ENCODE measurements at places on chromosomes 2 and 18.

DNA sequence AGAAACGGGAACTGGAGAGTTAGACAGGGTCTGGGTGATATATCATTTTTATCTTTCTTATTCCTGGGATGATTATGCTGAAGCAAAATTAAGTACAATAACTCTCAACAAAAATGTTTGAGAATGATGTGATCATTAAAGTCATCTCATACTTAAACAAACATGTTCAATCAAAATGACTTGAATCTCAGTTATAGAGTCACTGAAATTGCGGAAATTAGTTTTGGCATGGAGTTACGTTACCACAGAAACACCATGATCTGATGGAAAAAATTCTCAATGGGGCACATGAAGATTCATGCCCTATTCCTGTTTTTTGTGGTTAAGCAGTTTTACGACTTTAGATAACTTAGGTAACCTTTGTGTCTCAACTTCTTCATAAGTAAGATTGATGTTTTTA lies 757.7 kb downstream of the EPHA4 start:
- no peak for DNase-seq

GRCh38 chr2:70725505-70725904 lies 42.5 kb downstream of the ADD2 start:
- no peak for DNase-seq

GRCh38 chr2:175282300-175282699 lies 100.8 kb upstream of the ATP5MC3 start:
- DNase-seq, result no peak

GRCh38 chr2:17136877-17137276 lies 381.4 kb downstream of the RAD51AP2 start:
- DNase-seq, result no peak

DNA sequence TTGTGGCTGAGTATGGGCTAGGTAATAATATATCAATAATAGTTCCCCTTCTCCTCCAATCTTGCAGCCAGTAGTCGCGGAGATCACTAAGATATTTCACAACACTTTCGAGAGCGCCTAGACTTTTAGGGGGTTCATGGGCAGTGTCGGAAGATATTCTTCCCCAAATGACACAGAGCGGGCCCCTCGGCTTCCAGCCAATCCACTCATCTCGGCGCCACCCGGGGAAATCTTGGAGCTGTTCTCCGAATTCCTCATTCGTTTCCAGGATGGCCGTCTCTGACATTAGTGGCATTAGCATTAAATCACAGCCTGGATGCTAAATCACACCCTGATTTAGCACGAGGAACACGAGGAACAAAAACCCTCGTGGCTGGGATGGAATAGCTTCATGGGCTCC lies 437.7 kb downstream of the ZNF516 start:
- no peak for DNase-seq

GRCh38 chr2:158960193-158960592 lies 8.2 kb upstream of the TANC1 start:
- DNase-seq, result no peak

- no peak for DNase-seq
Measured at GRCh38 chr2:177282181-177282641, 17.7 kb upstream of the NFE2L2 start.

DNA sequence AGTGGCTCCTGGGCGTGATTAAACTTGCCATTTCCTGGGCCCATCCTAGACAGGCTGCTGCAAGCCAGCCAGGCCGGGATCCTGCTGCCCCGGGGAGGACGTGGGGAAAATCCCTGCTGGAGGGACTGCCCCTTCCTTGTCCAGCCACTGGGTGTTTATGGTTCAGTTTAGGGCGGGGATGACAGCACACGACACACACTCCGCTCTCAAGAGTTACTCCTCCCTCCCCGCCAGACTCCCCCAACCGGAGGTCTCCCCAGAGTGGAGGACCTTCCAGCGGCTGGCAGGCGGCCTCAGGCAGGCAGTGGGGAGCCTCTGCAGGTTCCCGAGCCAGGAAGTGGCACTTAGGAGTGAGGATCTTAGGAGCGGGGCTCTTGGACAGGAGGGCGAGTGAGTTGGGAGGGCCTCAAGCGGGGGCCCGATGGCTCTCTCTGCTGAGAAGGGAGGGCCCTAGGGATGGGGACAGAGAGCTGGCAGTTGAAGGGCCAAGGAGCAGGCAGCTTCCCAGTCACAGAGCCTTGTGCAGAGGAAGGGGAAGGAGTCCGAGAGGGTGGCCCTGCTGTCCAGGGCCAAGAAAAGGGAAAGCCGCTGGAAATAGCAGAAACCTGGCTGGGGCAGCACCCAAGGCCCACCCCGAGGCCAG lies 5.7 kb upstream of the GPR35 start:
- no peak for DNase-seq

GRCh38 chr2:170361090-170361936 lies 183.4 kb downstream of the MYO3B start:
- DNase-seq, result peak; percentile 12

DNA sequence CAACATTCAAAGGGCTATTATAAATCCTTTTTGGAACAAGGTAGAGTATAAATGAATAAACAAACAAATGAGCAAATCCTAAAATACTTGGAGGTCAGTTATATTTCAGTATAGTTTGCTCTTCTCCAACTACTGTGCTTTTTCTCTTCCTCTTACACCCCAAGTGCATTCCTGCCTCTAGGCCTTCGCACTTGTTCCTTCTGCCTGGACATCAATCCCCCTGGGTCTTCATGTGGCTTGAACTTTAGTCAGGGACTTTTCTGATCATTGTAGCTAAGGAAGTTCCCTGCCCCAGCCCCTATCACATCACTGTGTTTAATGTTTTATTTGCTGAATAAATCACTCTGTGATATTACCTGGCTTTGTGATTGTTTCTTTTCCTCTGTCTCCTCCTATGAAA lies 418.2 kb upstream of the HNRNPA3 start:
- DNase-seq, result no peak

GRCh38 chr2:198054299-198054698 lies 249.9 kb downstream of the PLCL1 start:
- no peak for DNase-seq

GRCh38 chr2:7020468-7020867 lies 103.3 kb downstream of the RNF144A start:
- DNase-seq, result no peak

GRCh38 chr2:140136366-140136765 lies 1356.2 kb upstream of the NXPH2 start:
- DNase-seq, result no peak

GRCh38 chr2:25215948-25216679 lies 47.7 kb upstream of the POMC start:
- DNase-seq, result peak; percentile 63

- no peak for DNase-seq
Measured at GRCh38 chr18:48942554-48943261, 8.1 kb downstream of the SMAD7 start.

- DNase-seq, result no peak
Measured at GRCh38 chr2:172252154-172252553, 149.5 kb upstream of the DLX2 start.

DNA sequence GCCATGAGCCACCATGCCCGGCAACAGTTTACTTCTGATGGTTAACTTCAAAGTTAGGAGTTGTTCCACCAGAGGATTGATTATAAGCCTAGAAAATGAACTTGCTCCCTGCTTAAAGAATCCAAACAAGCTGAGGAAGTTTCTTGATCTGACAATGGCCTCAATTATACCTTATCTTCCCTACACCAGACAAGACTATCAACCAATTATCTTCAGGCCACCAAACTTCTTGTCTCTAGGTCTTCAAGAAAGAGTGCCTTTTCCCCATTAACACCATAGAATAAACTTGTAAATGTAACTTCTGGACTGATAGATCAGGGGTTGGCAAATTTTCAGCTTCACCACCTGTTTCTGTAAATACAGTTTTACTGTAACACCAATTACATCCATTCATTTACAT lies 15.0 kb downstream of the ZC3H8 start:
- DNase-seq, result no peak

- no peak for DNase-seq
Measured at GRCh38 chr2:29615183-29615582, 306.2 kb downstream of the ALK start.

DNA sequence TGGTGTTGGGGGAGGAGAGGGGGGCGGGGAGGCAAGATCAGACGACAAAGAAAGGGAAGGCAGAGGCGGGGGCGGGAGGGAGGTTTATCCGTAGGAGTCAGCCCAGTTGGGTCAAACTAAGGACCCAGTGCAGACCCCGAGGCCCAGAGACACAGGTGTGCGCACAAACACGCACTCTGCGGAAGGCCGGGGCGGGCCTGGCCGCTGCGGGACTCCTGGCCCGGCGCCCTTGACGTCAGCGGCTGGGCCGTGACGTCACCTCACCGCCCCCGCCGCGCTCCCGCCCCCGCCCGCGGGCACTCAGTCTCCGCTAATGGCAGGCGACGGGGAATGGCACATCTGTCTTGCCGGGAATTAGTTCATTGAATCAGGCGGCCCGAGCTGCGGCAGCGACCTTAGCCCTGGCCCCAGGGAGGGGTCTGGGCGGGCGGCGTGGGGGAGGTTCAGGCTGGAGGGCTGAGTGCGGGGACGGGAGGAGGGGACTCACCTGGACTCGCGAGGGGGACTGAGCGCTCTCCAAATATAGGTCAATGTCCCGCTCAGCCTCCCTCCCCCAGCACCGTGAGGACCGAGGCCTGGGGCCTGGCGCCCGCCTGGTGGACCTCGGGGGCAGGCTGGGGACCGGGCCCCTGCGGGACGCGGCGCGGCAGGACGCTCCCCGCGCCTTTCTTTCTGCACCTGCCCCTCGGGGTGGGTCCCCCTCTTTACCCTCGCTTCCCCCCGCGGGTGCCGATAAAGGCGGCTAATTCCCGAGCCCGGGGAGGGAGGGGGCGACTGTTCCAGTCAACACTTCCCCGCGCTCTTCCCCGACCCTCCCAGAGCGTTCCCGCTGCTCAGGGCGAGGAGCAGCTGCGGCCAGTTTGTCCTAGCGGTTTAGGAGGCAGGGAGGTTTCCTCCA lies 15.5 kb upstream of the ECEL1 start:
- DNase-seq, result no peak

- no peak for DNase-seq
Measured at GRCh38 chr2:26946841-26947784, 23.3 kb upstream of the MAPRE3 start.

GRCh38 chr2:89845532-89845931 lies 1154.1 kb downstream of the RPIA start:
- no peak for DNase-seq

DNA sequence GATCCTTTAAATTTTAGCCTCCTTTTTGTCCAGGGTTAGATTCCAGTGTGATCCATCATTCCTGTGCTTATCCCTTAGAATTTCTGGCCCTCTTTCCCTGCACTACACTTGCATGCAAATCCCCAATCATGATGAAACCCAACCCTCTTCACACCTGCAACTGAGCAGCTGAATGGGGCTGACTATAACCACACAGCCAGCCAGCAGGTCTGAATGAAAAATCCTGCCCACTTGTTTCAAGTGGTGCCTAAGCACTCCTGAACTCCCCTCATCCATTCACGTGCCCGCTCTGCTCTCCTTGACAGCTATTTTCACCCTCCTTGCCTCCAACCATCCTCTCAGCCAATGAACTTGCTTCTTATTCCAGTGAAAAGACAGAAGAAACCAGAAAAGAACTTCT lies 80.5 kb upstream of the AFF3 start:
- no peak for DNase-seq

Measured in stimulated activated CD8-positive, alpha-beta memory T cell treated with anti-CD3 and anti-CD28 coated beads, Interleukin-4, amount 100 ng/mL, for 1 hour (primary cell).